ENCODE measurements at places on chromosomes 13 and 19.

DNA sequence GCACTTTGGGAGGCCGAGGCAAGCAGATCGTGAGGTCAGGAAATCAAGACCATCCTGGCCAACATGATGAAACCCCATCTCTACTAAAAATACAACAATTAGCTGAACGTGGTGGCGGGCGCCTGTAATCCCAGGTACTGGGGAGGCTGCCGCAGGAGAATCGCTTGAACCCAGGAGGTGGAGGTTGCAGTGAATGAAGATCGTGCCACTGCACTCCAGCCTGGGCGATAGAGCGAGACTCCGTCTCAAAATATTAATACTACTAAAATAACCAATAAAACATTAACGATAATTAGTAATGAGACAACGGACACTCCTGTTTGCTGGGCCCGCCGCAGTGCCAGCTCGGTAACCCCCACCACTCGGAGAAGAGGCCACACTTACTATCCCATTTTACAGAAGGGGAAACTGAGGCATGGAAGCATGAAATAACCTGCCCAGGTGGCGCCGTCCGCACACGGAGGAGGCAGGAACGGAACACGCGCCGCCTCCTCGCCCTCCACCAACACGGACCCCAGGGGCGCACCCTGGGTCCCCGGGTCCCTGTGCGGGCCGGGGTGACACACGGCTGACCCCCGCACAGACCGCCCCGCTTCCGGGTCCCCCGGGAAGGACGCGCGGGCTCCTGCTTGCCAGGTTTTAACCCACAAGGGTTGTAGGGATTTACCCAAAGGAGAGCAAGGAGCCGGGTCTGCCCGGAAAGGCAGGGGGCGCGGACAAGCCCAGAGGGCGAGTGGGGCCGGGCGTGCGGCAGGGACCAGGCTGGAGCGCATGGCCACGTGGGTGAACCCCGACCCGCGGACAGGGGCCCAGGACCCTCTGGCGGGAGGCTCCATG, 1.6 kb downstream of the R3HDM4 start:
- no peak for DNase-seq

DNA sequence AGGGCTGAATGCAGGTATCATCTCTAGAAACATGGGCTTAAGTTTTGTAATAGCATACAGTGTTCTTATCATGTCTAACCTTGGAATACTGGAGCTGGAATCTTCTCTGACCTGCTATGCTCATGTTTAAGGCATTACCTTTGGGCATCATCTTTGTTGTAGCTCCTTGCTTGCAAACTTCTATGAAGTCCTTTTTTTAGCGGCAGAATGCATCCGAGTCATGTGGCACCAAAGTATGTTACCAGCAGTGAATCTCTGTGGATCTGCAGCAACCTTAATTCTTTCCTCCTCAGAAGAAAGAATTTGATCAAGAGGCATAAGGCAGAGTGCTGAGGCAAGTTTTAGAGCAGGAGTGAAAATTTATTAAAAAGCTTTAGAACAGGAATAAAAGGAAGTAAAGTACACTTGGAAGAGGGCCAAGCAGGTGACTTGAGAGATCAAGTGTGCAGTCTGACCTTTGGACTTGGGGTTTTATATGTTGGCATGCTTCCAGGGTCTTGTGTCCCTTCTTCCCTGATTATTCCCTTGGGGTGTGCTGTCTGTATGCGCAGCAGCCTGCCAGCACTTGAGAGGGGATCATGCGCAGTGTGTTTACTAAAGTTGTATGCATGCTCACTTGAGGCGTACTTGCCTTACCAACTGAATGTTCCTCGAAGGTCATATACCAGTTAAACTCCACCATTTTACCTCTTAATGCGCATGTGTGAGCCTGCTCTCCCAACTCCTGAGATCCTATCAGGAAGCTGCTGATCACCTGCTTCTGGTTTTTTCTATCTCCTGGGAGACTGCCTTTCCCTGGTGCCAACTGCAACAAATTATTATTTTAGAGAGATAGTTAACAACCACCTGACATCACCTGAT, 115.5 kb downstream of the LACC1 start:
- DNase-seq: no peak

DNA sequence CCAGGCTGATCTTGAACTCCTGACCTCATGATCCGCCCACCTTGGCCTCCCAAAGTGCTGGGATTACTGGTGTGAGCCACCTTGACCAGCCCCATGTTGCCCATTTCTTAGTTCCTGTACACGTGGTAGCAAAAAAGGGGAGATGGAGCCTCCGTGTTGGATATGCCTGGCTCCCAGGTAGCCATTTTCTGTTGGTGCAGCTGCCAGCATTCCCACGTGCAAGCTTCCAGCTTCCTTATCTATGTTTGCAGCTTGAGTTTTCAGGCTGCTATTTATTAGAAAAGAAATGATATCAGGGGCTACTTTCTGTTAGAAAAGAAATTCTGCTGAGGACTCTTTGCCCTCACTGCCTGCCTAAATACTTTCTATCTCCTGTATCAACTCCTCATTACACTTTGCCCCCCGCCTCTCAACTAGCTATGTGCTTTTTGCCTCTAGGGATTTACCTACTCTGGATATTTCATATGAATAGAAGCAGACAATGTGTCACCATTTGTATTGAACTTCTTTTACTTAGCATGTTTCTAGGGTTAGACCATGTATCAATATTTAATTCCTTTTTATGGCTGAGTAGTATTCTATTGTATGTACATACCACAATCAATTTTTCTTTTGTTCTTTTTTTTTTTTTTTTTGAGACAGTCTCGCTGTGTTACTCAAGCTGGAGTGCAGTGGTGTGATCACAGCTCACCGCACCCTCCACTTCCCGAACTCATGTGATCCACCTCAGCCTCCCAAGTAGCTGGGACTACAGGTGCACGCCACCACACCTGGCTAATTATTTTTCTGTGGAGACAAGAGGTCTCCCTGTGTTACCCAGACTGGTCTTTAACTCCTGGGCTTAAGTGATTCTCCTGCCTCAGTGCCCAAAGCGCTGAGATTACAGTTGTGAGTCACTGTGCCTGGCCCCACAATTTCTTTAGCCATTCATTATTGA, 3.4 kb upstream of the TMED1 start:
- DNase-seq: no peak

GRCh38 chr13:114027046-114027715, 53.3 kb upstream of the C13orf46 start:
- peak; percentile 53 for DNase-seq

DNA sequence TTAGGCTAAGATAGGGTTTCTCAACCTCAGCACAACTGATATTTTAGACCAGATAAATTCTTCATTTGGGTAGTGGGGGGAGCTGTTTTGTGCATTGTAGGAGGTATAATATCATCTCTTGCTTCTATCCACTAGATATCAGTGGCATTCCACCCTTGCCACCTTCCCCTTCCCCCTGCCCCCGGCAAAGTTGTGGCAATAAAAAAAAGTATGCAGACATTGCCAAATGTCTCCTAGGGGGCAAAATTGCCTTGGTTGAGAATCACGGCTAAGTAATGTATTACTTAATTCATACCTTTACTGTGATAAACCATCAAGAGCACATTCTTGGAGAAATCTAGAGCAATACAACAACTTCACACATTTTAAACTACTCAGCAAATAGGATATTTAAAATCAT, 51.4 kb downstream of the UBL3 start:
- DNase-seq: no peak

DNA sequence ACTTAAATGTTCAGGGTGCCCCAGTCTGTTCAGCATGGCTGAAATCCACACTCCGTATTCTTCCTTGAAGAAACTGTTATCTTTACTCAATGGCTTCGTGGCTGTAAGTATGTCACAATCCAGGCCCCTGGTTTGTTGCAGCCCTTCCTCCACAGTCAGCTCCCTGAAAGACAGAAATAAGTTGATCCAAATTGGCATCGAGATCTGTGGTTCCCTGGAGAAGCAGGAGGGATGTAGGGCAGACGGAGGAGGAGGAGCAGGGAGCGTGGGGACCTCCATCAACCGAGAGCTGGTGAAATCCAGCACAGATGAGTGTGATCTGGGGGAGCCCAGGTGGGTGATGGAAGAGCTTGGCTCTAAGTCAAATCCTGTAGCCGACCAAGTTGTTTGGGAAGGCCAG, 304 bp downstream of the TSPAN16 start:
- DNase-seq: peak; percentile 37

DNA sequence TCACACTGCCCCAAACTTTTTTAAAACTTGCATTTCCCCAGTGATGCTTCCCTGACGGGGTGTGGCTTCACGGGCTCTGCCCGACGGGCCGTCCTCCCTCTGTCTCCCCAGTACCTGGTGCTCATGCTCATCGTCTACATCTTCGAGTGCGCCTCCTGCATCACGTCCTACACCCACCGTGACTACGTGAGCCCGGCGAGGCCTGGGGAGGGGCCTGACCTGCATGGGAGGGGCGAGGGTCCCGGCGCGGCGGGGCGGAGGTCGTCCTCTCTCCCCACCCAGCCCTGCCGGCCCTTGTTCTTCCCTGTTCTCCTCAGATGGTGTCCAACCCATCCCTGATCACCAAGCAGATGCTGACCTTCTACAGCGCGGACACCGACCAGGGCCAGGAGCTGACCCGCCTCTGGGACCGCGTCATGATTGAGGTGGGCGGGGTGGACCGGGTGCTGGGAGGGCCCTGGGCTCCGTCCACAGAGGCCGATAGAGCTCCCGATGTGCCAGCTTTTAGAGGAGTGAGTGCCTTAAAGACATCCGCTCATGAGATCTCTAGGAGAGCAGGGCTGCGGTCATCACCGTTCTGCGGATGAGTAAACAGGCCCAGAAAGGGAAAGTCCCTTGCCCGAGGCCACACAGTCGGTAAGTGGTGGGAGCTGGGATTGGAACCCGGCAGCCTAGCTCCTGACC, 6.9 kb downstream of the UPK1A start:
- DNase-seq: peak; percentile 47

DNA sequence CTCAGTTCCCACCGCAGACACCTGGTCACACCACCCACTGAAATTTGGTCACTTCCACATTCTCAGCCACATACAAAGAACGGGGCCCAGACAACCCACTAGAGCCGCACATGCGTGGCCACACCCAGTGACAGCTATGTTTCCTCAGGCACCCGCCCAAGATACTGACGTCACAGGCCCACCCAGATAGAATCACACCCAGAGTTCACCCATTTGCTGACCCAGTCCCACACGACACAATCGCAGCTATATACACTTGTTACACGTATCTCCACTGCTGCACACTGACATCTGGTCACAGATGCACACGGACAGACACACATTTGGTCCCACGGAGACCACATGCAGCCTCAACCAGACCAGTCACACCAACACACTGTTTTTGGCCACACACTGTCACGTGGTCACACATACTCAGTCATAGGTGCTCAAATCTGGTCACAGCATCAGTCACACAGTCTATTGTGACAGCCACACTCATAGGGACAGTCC, 2.9 kb downstream of the NUMBL start:
- DNase-seq: peak; percentile 81

DNA sequence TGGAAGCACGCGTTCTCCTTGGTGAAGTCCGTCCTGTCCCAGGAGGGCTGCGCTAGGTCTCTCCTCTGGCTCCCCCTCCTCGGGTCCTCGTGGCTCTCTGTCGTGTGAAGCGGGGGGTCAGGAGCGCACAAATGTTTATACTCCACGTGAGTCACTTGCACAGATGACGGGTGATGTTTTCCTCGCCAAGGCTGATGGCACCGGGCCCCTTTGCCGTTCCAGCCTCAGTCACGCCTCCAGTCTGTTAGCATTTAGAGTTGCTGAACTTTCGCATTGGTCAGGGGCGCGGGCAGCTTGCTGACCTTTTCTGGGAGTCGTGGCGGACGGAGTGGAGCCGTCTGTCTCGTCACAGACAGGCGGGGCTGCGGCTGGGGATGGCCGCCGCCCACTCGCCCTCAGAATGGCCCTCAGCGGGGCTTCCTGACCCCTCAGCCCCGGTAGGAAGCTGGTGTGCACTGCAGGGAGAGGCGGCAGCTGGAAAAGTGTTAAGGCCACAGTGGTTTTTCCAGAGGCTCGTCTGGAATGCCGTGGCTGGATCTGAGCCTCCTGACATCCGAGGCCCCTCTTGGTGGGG, 13.7 kb downstream of the KLHL26 start:
- peak; percentile 70 for DNase-seq

DNA sequence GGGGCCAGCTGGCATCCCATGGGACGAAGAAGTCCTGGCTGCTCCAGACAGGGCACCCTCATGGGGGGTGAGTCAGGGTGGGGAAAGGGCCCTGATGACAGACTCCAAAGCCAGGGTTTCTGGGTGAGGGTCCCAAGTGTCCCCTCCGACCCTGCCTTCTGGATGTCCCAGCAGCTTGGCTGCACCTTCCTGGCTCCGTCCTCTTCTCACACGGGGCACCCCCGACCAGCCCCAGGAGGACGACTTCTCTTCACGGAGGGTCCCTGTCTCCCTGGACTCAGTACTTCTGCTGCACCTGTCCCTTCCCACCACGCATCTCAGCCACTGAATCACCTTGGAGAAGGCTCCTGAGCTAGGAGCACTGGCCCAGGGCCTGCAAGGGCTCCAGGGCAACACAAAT, 19.9 kb downstream of the MIER2 start:
- DNase-seq: no peak

DNA sequence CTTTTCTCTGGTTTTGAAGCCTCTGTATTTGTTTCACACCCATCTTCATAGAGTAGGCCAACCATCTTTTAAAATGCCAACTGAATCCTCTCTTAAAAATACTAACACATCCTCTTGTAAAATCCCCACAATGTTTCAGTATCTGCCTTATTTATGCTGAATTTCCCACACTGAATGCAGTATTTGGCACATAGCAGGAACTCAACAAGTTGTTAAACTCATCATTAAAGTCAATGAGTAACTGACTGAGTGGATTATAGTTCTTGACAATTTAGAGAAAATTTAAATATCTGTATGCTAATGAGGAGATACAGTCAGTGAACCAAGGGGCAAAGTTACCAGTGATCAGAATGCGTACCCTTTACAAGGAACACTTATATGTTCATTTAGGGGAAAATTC, 505.5 kb upstream of the PCDH9 start:
- no peak for DNase-seq

- DNase-seq: peak; percentile 70
Observed at GRCh38 chr13:41200126-41200525, 5.8 kb upstream of the KBTBD7 start.

DNA sequence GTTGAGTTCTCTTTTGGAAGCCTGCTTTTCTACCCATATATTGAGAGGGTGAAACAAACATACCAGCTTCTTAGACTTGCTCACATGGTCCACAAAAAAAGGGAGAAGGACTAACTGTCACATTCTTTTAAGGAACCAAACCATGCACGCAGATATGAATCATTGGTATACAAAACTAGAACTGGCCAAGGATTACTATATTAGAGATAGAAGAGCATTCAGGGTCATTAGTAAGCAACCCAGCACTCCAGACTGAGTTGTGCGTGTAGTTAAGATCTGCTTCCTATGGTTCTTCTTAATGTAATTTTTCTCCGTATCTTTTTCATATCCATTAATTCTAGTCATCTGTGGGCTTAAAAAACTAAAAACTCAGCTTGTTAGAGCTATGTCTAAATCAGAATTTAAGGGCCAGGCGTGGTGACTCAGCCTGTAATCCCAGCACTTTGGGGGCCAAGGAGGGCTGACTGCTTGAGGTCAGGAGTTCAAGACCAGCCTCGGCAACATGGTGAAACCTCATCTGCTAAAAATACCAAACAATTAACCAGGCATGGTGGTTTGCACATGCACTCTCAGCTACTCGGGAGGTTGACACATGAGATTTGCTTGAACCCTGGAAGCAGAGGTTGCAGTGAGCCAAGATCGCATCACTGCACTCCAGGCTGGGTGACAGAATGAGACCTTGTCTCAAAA, 19.6 kb downstream of the ALG5 start:
- peak; percentile 37 for DNase-seq

Data from AG10803 (cell line).